ENCODE measurements at places on chromosomes 16 and 17. TPM values are rescaled to one million over a fixed set of nuclear protein-coding genes. Genes with fewer than 3 reads are reported as not detected.

DNA sequence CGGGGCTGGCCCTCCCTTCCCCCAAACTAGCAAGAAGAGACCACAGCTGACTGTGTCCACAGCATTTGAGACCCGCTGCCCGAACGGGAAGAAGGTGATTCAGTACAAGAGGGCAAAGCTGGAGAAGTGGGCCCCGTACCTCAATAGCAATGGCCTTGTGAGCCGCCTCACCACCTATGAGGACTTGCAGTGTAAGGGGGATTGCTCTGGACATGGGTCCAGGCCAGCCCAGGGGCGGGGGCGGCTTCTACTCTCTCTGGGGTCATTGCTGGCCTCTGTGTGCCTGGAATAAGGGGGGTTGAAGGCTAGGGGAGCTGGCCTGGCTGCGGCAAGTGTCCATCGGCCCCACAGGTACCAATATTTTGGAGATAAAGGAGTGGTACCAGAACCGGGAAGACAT is 12.9 kb upstream of the KATNB1 start:
- DNase-seq: no peak

DNA sequence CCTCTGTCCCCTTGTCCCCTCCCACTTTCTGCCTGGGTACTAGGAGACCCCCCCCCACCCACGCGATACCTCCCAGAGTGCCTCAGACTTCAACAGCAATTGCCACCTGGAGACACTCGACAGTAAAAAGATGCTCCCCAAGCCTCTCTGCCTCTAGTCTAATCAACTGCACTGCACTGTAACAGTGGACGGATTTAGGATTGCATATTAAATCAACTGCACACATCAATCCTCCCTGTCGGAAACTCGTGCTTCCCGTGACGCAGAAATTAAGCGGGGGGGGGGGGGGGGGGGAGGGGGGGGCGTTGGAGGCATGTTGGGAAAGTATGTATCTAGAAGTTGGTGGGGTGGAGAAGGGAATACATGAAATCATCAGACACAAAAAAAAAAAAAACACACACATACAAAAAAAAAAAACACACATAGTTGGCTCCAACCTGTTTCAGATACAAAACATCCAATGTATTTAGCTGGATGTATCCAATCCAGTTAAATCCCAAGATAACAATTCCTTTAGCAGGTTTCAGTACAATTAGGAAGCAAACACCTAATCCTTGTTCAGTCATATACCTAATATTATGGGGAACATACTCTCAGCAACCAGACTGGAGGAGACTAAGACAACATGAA is 29.7 kb downstream of the FAM222B start:
- no peak for DNase-seq

DNA sequence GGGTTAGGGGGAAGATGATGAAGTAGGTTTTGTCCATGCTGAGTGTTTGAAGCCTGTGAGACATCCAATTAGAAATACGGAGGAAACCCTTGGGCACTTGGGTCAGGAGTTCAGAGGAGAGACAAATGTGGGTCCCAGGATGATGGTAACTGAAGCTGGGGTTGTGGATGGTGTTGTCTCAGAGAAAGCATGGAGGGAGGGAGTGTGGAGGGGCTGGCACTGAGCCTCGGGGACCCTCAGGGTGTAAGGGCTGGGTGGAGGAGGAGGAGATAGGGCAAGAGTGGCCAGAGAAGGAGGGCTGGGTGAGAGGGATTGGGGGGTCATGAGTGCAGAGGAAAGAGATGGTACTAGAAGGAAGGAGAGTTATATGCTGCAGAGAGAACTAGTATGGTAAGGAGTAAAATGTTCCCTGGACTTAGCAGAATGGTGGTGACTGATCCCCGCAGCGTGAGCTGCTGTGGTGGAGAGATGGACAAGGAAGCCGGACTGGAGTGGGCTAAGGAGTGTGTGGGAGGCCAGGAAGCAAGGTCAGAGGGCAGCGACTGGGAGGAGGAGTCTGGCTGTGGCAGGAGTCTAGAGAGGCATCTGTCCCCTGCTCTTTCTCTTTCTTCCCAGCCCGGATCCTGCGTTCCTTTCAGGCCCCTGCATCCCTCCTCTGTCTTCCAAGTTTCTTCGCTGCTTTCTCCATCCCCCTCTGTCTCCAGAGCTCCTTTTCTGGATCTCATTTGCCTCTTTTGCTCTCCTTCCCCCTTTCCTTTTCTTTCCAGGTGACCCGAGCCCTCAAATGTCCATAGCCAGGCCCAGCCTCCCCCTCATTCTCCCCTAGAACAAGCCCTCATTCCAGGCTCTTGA is 3.9 kb upstream of the COL1A1 start:
- no peak for DNase-seq

Gene ZDHHC1
- 16.5 TPM for total RNA-seq

Gene CACNB1
- total RNA-seq: 11.3 TPM

Gene TPPP3
- 17.5 TPM for total RNA-seq

Gene PPP1R1B
- 0.89 TPM for total RNA-seq

Gene MSRB1
- 28.5 TPM for total RNA-seq
